ENCODE measurements at places on chromosomes 16 and 17.
A peak's percentile ranks its signal among the peaks of the same experiment; 100 is the strongest.

GRCh38 chr16:47565454-47565853 lies 104.3 kb downstream of the PHKB start:
- DNase-seq = peak; percentile 59

- DNase-seq = no peak
Observed at GRCh38 chr17:30292286-30292858, 628 bp upstream of the BLMH start.

GRCh38 chr17:35056013-35056412 lies 7.5 kb downstream of the RFFL start:
- no peak for DNase-seq

DNA sequence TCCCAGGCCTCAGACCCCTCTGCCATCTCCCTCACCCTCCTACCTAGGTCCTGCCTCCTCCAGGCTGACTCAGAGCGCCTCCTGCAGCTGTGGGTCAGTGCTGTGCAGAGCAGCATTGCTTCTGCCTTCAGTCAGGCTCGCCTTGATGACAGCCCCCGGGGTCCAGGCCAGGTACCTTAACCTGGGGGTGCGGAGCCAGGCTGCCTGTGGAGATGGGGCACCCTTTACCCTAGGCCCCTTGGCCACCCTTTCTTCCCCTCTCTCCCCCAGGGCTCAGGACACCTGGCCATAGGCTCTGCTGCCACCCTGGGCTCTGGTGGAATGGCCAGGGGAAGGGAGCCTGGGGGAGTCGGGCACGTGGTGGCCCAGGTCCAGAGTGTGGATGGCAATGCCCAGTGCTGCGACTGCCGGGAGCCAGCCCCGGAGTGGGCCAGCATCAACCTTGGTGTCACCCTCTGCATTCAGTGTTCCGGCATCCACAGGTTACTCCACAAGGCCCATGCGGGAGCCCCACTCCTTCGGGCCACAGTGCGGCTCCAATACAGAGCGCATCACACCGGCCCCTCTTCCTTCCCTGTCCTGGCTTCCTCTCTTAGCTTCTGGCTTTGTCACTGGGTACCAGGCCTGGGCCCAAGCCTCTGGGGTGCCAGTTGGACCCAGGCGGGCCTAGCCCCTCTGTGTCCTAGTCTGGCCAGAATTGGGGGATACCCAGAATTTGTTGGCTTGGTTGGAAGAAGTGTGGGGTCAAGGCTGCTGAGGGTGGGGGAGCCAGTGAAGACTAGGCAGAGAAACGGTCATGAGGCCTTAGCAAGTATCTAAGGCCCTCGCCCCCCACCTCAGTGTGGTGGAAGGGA lies 5.0 kb upstream of the KCTD11 start:
- no peak for DNase-seq

GRCh38 chr16:57894390-57895080 lies 76.4 kb downstream of the CNGB1 start:
- no peak for DNase-seq

DNA sequence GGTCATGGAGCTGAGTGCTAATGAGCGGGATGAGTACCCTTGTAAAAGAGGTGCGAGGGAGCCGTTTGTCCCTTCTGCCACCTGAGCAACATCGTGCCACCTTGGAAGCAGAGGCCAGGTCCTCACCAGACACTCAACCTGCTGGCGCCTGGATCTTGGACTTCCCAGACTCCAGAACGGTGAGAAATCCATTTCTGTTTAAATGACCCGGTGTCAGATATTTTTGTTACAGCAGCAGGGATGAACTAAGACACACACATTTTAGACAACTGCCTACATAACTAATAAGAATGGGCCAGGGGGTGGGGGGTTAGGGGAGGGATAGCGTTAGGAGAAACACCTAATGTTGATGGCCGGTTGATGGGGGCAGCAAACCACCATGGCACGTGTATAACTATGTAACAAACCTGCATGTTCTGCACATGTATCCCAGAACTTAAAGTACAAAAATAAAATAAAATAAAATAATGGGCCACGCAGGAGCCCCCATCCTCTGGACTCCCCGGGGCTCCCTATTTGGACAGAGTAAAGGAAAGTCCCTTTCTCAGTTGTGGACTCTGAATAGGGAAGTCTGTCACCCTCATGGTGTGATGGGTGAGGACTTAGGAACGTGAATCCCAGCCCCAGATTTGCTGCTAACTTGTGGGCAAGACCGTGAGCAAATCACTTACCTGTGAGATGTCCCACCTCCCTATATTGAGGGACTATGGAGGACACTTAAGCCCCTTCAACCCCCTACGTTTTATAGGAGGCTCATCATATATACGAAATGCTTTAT lies 60.6 kb upstream of the DNAH17 start:
- no peak for DNase-seq

- peak; percentile 38 for DNase-seq
Observed at GRCh38 chr17:48597778-48598631, 4.4 kb upstream of the HOXB5 start.

DNA sequence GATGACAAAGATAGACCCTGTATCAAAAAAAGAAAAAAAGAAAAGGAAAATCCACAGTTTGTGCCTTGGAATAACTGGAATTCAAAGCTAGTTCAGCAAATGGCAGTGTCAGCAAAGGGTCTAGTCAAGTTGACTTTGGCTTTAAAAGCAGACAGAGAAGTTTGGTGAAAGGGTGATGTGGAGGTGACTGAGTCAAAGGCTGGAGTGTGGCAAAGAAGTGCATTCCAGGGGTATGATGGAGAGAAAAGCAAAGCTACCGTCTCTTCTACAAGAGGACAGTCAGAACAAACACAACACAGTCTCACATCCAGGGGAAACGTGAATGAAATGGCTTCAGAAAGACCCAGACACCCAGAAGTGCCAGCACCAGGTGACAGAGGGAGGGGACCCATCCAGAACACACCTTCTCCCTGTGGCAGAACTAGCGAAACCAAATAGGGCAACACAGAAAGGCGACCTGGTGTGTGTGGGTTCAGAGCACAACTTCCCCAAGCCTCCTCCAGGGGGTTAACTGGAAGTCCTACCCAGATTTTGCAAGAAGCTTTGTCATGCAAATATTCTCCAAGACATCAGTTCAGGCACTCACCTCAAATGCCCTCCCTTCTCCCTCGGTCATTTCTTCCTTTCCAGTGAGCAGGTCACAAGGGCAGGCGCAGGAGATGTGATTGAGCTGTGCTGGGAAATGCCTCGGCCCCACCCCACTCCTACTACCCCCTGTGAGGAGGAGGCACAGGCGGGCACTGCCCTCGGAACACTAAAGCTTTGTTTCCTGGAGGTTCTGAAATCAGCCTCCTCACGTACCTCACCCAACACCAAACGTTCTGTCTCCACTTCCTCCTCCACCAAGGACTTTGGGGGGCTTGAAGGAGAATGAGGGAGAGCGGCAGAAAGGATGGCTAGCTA lies 481.9 kb downstream of the SOX9 start:
- no peak for DNase-seq

GRCh38 chr16:82857693-82858365 lies 231.1 kb downstream of the CDH13 start:
- DNase-seq = no peak

GRCh38 chr16:84065536-84066132 lies 23.0 kb upstream of the SLC38A8 start:
- peak; percentile 43 for DNase-seq

DNA sequence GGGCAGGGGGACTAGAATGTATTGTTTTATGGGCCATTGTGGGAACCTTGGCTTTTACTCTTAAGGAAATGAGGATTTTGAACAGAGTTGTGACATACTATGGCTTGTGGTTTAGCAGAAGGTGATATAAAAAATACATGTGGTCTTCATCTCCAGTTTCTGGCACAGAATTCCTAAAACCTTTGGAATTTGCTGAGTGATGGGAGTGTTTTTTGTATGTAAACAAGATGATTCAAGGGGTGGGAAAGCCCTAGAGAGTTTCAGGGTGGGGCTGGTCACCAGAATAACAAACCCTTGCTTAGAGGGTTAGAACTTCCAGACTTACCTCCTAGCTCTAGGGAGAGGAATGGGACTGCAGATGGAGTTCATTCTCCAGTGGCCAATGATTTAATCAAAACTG lies 316.1 kb downstream of the PHKB start:
- no peak for DNase-seq

DNA sequence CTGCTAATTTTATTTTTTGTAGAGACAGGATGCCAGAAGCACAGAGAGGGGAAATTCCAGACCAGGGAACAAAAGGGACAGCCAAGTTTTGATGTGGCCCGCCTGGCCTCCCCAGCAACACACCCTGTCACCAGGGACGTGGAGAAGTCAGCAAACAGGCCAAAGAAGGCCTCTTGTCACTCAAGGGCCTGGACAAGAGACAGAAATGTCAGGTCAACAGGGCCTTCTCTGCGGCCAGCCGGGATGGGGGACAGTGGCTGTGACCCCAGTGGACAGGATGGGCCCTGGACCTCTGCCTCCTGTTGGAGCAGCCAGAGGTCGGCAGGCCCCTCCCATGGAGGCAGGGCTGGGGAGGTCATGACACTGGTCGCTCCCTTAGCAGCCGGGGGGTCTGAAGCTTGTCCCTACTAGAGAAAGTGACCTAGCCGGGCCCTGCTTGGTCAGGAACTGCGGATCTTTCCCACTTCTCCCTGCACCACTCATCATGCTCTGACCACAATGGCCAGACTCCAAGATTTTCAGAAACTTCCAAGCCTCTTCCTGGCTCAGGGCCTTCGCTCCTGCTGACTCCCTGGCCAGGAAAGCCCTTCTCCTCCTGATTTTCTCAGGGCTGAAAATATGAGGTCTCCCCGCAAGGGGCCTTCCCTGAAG lies 9.2 kb upstream of the TVP23A start:
- no peak for DNase-seq

DNA sequence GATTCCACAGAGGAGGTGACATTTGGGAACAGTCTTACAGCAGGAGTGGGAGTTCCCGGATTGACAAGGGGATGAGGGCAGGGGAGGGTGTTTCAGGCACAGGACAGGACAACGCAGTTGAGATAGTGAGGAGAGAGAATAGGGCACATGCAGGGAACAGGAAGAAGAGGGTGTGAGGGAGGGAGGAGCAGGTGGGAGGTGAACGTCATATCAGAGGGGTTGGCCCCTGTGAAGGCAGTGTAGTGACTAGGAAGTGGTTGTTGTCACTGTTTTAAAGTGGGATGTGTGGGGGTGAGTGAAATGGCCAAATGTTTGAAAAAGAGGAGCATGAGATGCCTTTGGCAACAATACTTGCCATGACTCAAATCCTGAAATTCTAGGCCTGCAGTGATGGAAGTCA lies 12.2 kb downstream of the PRKCB start:
- peak; percentile 64 for DNase-seq

DNA sequence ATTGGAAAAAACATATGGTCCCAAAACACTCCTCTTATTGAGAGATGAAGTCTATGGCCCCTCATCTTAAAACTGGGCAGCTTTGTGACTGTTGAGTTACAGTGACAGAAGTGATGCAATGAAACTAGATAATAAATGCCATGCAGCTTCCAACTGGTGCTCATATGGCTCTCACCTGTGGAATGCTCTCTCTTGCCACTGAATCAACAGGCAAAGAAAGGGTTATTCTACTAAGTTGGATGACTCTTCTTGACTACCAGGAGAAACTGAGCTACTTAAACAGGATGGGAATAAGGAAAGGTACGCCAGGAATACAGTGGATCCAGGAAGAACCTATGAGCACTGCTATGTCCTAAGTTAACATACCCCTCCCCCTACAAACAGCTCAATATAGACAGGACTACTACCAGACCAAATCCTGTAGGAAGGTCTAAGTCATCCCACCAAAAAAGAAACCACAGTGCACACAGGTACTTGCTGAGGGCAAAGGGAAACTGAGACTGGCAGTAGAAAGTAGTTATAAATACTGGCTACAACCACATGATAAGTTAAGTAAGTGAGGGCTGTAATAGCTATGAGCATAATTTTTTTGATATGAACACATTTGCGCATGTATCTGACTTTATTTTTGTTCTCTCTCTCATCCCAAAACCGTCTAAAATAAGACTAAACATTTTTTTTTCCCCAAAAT lies 398.5 kb downstream of the ZFHX3 start:
- DNase-seq = no peak

GRCh38 chr16:5665834-5666233 lies 568.2 kb upstream of the EEF2KMT start:
- no peak for DNase-seq

DNA sequence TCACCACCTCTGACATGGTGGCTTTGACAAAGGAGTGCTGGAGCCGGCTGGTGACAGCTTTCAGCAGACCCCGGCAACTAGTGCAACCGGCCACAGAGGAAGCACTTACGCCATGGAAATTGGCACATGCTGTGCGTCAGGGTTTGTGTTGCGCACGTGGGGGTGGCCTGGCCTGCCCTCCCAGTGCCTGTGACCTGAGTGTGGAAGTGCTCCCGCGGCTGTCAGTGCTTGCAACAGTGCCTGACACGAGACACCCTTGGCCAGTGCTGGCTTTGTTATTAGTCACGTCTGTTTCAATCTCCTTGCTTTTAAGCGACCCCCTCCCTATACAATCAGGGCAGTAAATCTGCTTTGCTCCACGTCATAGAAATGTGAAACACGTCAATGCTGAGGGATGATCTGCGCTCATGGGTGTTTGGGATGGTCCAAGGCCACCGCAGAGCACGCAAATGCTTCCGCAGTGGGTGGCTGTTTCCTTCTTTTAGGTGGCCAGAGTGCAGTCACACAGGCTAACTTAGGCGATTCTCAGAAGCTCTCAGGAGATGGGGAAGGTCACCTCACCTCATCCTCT lies 64.3 kb downstream of the PGS1 start:
- DNase-seq = no peak

GRCh38 chr17:80880648-80880985 lies 111.0 kb upstream of the CHMP6 start:
- DNase-seq = no peak

DNA sequence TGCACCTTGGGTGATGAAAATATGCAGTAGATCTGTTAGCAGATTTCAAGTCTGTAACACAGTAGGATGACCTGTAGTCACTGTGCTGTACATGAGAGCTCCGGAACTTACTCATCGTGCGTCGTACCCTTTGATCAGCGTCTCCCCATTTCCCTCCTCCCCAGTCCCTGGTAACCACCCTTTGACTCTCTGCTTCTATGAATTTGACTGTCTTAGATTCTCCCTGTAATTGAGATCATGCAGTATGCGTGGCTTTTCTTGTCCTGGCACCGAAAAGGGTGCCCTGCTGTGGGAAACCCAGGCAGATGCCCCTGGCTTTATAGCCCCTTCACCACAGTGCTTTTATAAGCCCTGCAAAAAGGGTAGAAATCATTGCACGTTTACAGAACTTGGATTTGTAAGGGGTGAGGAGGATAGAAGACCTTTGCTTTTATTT lies 20.5 kb downstream of the CLEC16A start:
- peak; percentile 94 for DNase-seq
